Breast epithelium (tissue), 4 donors: ENCODE measurements at places on chromosomes 6 and 20. TPM values are rescaled to one million over a fixed set of nuclear protein-coding genes. Genes with fewer than 3 reads are reported as not detected.
A peak's percentile ranks its signal among the peaks of the same experiment; 100 is the strongest.

PACRG gene
- total RNA-seq = 6.4 TPM

CNBD2 gene
- 2.3 TPM for total RNA-seq

DNA sequence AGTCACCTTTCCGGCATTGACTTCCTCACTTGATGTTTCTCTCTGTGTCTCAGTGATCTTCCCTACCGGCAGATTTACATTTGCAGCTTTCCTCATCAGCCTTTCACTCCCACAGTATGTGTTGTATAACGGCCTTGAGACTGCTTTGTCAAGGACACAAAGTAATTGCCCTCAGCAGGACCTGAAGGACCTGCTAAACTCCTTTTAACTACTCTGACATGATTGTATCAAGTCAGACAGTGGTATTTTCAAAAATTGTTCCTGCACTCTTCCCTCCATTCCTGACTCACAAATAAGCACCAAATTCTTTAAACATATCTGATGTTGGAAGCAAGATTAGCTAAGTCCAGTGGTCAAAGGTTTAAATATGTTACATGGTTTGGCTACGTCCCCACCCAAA, 62.4 kb downstream of the PDE10A start:
- DNase-seq = no peak

DNA sequence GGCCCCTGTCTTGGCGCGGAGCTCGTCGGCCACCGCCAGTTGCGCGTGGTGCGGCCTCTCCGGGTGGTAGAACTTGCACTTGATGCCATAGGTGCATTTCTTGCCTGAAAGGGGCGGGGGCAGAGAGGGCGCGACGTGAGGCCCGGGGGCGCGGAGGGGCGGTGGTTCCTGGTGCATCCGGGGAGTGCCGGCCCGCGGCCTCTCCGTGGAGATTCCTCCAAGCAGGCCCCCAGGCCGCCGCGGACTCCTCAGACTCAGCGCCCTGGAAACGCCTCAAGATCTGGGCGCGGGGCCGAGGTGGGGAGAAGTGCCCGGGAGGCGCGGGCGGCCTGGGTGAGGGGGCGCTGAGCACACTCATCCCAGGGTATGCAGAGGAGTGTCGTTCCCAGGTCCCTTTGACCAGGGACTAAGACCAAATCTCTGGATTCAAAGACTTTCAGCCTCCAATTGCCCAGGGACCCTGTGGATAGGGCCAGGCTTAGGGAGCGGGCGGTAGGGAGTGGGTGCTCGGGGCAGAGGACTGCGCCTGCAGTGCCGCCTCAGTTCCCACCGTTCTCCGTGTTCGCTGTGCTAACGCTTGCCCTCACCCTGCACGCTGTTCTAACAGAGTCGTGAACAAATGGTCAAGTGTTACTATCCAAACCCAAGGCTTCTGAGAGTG, 33.3 kb downstream of the ZC3H12D start:
- no peak for DNase-seq

DNA sequence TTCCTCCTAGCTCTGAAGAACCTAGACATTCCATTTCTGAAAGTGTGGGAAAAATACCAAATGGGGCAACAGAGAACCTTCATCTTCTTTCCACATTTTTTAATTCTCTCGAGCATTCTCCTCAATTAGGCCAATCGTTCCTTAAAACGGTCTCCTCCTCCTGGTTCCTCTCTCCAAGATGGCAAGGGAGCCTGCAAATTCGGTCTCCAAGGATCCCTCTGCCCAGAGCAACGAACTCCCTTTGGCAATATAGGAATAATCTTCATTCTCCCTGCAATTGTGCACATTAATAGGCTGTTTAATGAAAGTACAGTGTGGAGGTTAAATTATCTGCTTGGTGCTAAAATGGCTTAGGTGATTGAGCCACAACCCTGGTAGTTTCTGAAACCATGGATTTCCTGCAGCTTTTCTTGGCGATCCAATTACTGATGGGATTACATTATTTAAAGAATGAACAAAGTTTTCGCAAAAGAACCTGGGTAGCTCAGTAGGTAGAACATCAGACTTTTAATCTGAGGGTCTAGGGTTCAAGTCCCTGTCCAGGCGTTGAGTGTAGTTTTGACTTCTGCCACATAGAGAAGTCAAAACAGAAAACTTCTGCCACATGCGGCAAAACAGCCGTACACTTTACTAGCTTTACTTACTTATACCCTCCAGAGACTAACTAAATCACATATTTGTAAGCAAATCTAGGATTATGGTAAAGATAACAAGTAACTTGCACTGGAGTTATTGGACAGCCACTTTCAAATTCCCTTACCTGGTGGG, 102.9 kb upstream of the ZNF184 start:
- DNase-seq = no peak

GRCh38 chr6:291697-292505, at the start of gene DUSP22:
Gene DUSP22, plus strand, starts transcription at chr6:292487. Its CDS starts 53 bp downstream, at chr6:292540.
- peak; percentile 87 for DNase-seq

DNA sequence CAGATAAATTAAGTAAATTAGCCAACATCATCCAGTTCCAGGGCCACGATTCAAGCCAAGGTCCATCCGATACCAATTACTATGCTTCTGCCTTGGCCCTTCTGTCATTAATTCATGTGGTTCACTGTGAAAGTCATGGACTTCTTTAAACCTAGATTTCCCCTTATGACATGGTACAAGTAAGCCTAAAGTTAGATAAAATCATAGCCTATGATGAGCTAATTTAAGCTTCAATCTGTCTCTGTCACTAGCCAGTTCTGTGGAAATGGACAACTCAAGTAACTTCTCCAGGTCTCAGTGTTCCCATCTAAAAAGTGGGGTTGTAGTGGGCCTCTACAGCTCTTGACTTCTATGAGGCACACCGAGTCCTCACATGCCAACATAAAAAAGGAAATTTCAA, 225.5 kb upstream of the MARCKS start:
- no peak for DNase-seq

DNA sequence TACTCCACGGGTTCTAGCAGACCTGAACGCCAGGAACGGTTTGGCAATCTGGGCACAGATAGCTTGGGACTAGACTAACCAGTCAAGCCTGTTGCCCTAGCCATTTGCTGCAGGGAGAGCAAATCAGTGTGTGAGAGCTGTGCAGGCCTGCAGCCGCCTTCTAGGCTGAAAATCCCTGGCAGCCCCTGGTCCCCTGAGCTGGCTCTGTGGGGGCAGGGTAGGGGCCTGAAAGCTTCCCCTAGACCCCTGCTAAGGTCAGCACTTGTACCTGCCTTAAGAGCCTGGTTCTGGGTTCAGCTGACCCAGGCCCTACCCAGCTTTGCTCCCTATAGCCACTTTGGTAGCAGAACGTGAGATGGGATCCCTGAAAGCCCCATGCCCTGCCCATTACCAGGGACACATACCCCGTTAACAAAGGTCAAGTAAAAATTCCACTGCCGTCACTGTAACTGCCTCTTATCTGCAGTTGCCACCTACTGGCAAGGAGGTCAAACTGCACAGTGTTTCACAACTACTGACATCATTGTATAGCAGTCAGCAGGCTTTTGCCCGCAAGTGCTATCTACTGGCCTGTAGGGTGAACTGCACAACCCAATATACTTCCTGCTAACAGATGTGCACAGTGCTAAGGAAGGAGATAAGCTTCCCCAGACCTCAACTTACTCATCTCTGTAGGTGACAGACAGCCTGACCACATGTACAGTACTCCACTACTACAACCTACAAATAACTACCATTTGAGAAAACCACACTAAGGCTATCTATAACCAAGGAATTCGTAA, 95.1 kb upstream of the OLIG3 start:
- DNase-seq = no peak

- no peak for DNase-seq
Measured at GRCh38 chr6:6715465-6715864, 126.9 kb downstream of the LY86 start.

- no peak for DNase-seq
Measured at GRCh38 chr20:44658810-44659209, 7.3 kb upstream of the ADA start.

DNA sequence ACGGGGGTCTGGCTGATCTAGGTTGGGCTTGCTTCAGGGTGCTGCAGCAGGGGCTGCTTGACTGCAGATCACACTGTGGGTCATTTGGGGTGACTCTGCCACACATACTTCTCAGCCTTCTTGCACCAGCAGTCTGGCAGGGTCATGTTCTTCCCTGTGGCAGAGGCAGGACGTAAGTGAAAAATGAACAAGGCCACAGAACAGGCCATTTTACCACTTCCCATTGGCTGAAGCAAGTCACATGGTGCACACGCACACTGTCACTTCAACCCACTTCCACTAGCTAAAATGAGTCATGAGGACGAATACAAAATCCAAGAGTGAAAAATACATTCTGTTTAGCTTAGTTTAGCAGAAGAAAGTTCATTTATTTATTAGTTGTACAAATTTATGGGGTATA, 168.6 kb upstream of the GGTLC1 start:
- no peak for DNase-seq
